ENCODE measurements at places on chromosomes 13 and 19.

DNA sequence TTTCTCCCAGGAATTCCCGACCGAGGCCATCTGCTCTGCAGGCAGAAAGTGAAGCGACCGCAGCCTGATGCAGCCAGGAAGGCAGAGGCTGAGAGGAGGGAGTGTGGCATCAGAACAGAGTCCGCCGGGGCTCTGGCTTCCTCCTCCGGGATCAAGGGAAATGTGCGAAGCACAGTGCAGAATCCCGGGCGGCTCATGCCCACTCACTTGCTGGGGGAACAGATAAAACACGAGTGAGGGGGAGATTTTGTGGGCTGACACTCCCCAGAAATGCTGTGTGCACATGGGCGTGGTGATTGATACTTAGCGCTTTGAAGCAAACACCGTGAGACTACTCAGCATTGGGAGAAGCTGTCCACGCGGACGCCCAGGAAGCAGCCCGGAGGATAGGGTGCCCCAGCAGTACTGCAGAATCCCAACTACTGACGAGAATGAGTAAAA lies 75.3 kb upstream of the POMP start:
- DNase-seq, result no peak

GRCh38 chr19:12974301-12975220 lies 5.2 kb downstream of the DAND5 start:
- DNase-seq, result no peak

DNA sequence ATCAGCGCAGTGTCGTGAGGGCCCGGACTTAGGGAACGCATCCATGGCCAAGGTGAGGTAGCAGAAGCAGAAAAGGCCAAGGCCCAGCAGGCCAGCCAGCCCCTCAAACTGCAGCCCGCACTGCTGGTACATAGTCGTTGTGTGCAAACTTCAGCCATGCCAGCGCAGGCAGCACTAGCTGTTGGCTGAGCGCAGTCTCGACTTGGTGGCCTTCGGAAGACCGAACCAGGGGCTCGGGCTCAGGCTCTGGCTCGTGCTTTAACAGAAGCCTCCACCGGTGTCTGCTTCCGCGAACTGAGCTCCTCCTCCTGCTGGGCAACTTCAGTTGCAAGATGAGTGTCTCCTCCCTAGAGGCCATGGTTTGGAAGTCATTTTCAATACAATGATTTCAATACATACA lies 157.5 kb downstream of the DNAJC15 start:
- no peak for DNase-seq

DNA sequence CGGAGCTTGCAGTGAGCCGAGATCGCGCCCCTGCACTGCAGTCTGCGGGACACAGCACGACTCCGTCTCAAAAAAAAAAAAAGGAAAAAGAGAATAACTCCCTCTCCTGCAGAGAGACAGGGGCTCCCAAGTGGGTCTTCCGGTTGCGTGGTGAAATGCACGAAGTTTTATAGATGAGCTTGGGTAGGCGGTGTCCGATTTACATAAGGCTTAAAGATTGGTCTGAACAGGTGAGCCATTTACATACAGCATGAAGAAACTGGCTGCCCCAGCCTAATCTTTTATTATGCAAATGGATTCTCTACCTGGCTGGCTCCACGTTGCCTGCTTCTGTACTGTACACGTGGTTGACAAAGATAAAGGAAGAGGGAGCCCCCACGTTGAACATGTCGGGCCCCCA lies 19.5 kb downstream of the ADGRE2 start:
- DNase-seq, result no peak

DNA sequence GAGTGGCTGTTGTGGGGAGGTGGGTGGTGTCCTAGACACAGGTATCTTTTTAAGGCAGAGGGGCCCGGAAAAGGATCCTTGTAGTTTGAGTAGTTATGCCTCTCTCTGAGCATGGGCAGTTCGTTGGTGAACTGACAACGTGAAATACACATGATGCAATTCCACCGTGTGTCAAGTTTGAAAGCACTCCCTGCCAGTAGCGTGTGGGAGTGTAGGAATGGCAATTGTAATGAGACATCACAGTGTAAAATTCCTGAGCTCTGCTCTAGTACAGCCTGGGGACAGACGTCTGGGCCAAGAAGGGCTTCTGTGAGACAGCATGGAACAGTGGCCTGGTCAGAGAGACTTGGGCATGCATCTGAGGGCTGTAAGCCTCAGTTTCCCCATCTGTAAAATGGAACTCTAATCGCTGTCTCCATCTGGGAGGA lies 10.4 kb upstream of the ASF1B start:
- no peak for DNase-seq

Measured in NAMALWA (cell line).